ENCODE measurements at places on chromosomes 2 and 18.

- no peak for DNase-seq
Measured at GRCh38 chr2:64105670-64106461, 38.4 kb downstream of the PELI1 start.

GRCh38 chr2:142254031-142254430 is 123.2 kb upstream of the LRP1B start:
- DNase-seq: no peak

DNA sequence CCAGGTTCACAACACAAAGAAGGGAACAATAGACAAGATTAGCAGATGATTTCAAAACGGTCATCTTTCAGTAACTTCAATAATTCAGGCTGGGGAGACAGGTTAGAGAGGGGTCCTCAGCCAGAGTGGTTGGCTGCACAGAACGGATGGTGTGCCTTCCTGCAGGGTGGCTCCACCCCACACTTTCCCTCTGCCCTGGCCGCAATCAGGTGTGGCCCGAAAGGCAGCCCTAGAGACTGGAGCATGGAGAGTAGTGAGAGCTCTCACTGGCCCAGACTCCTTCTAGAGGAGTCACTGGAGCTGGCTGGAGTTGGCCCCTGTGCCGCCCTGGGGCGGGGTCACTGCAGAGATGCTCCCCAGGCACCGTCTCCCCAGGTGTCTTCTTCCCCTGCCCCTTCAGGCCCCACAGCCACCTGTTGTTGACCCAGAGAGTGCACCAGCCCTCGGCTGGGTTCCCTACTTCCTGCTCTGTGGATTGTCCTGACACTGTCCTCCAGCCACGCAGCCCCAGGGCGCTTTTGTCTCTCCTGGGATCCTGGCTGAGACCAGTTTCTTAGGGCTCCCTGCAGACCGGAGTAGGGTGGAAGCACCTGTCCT is 126.8 kb downstream of the PXDN start:
- no peak for DNase-seq

DNA sequence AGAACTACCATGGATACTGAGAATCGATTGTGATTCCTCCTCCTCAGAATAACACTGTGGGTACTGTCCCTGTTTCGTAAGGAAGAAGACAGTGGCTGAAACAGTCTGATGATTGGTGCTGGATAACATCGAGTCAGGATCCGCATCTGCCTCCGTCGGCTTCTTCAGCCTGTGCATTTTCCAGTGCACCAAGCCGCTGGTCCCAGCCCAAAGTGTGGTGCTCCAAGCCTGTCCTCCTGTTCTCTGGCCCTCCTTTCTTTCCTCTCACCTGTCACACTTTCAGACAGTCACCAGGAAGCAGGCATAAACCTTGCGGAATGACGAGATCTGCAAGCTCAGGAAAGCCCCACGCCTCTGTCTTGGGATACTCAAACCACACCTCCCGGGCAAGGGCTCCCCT is 30.6 kb downstream of the PTGR3 start:
- DNase-seq: no peak

- DNase-seq: no peak
Measured at GRCh38 chr2:157221394-157221988, 36.0 kb upstream of the GALNT5 start.

DNA sequence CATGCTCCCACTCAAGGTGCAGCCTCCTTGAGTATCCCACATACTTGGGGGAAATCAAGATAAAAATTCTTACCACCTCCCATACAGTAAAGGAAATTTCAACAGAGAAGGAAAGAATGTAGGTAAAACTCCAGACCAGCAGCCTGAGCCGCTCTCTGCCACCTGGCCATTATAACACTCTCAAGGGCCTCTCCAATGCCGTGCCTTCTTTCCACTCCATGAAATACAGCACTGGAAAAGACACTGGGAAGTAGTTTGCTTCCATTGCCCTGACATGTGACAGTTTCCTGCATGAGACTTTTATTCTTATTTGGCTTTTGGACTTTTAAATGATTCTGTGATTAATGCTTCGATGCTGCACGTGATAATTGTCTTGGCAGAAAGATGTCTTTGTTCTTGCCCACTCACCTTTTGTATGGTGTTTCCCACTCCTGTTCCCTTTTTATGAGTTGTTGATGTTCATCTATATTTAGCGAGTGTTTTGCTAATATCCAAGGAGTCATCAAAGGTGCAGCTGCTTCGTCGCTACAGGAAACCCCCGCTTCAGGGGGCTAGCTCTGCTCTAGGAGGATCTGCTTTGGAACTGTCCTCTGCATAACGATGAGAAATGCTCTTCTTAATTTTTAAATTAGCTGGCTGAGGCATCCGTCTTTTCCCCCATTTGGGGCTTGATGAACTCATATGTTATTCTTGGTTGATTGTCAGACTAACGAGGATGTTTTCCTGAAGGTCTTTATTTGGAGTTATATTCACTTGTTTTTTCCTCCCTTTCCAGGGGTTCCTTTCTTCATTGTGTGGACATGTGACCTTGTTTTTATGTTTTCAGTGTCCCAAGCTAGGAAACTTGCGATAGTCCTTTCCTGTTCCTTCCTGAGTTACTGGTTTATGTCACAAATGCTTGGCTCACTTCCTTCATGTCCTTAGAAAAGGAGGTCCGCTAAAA is 179.4 kb downstream of the TXNL1 start:
- no peak for DNase-seq

- no peak for DNase-seq
Measured at GRCh38 chr18:77165503-77166188, 33.1 kb upstream of the MBP start.

DNA sequence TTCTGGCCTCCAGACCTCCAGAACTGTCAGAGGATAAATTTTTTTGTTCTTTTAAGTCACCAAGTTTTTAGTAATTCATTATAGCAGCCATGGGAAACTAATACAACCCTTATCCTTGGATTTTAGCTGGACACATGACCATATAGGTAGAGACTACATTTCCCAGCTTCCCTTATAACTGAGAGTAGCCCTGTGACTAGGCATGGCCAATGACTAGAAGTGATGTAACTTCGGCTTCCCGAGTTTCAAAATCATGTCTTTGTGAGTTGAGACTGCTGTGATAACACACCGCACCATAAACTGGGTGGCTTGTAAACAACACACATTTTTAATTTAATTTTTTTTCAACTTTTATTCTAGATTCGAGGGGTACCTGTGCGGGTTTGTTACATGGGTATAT is 134.0 kb upstream of the SERTAD2 start:
- no peak for DNase-seq

GRCh38 chr2:101474731-101475384 is at the start of gene RFX8:
TSS of gene RFX8 (minus strand) at chr2:101475112. CDS start at chr2:101466848, 8,264 bp downstream.
- DNase-seq: no peak

DNA sequence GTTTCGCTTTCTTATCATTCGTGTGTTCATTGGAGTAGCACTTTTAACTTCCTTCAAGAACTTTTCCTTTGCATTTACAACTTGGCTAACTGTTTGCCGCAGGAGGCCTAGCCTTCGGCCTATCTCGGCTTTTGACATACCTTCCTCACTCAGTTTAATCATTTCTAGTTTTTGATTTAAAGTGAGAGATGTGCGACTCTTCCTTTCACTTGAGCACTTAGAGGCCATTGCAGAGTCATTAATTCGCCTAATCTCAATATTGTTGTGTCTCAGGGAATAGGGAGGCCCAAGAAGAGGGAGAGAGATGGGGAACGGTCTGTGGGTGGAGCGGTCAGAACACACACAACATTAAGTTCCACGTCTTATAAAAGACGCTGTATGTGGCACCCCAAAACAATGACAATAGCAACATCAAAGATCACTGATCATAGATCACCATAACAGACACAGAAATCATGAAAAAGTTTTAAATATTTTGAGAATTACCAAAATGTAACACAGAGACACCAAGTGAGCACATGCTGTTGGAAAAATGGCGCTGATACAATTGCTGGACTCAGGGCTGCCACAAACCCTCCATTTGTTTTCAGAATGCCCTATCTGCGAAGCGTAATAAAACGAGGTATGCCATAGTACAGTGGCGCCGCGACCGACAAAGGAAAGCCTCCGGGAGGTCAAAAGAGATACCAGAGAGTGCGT is 553 bp downstream of the TIGD1 start:
- no peak for DNase-seq

DNA sequence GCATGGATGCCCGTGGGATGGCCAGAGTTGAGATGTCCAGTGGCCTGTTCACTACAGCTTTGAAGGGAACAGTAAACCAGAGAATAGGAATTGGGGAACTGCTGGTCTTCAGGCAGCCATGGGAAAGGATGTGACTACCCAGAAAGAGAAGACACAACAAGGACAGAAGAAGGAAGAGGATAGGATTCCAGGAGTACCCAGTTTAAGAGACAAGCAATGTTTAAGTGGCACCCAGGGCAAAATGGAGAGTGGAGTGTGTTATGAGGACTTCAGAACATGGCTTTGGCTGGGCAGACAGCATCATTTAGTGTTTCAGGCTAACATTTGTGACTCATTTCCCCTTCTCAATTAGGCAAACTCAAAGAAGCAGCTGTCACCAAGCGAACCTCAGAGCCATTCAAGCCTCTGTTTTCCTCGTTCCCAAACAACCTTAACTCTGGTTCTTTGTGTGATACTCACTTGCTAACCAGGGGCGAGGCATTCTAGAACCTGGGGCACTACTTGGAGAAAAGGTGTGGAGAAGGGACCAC is 4.0 kb upstream of the FAM124B start:
- DNase-seq: no peak

DNA sequence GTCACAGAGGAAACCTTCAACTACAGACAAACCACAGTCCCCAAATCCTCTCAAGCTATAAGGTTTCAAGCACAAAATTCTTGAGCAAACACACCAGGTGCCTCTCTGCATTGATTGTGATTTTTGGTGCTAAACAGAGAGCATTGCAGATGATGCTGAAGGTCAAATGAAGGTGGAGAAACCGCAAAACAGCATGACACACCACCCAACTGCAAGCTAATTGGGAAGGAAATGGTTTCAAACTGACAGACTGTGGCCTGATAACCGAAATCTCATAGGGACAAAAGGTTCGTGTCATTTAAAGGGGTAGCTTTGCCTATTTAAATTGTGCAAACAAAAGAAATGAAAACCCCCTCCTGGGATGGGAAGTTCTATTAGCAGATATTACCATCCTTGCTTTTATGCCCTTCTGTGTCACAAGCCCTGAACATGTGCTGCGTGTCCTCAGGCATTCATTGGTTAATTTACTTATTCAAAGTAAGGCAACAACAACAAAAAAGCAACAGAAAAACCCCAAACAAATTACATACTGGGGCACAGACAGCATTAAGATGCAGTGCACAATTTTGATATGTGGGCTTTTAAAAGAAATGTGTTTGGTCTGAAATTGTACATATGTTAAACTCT is 154.9 kb downstream of the AQP4 start:
- peak; percentile 11 for DNase-seq

DNA sequence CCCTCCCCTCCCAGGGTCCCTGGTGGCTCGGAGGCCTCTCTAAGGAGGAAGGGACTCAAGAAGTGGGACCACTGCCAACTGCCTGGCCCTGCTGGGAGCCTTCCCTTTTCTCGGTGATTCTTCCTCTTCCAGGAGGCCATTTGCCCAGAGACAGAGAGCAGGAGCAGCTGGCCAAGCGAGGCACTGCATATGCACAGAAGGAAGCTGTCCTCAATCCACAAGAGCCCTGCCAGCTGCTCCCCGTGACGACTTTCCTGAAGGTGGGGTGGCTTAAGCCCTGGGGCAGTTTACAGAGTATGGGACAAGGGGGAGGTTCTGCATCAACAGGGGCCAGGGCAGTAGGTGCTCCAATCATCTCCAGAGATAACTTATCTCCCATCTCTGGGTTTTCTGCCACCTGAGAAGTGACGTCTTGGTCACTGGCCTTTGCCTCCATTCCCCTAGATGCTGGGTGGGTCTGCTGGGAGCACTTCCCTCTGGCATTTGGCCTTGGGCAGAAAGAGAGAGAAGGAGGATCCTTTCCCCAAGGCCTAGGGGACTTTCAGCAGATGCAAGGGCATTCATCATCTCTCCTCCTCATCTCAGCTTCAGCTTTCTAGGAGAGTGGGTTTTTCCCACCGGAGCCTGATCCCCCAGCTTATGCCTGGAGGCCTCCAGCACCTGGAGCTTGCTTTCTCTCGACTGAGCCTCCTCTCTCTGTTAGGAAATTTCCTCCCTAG is 28.5 kb downstream of the CIB4 start:
- DNase-seq: no peak

GRCh38 chr2:159616286-159616701 is at the start of gene BAZ2B:
TSS of gene BAZ2B (minus strand) at chr2:159616548. CDS start at chr2:159478719, 137,829 bp downstream.
- DNase-seq: no peak

DNA sequence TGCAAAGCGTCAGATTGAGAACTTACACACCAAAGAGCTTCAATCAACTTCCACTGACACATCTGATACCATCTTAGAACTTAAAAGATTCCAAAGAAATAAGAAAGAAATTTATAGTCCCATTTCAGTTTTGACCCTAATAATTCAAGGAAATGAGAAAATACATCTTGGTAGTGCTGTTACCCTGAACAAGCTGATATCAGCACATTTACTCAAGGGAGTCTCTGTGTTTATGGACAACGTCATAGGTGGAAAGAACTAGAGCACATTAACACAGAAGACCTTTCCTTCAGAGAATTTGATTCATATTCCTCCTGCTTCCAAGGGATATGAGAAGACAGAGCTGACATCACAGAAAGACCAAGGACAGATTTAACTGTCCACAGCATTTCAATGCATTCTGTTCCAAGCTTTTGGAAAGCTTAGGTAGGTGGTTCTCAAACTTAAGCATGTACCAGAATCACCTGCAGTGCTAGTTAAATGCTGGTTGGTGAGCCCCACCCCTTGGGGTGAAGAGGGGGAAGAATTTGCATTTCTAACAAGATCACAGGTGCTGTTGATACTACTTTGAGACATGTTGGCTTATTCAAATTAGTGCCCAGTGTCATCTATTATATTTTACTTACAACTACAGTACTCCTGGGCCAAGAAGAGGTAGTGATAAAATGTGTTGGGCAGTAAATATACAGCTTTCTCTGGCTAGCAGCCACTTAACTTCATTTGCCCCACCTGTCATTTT is 59.8 kb downstream of the LDAH start:
- no peak for DNase-seq

DNA sequence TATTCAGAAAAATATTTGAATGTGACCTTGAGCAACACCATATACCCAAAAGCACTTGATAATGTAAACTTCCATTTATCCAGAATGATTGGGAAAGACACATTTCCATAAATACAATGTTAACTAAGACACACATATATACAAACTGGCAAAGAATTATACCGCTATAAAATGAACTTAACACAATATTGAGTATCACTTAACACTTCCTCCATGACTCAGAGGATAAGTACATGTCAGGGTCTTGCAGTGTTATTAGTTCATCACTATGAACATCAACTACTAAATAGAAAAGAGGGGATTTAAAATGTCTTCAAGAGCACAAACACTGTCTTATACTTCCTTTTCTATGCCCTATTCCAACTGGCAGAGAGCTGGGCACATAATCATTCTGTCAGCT is 18.6 kb downstream of the WDSUB1 start:
- DNase-seq: no peak

GRCh38 chr2:239856620-239857285 is 168.4 kb downstream of the NDUFA10 start:
- no peak for DNase-seq

- DNase-seq: no peak
Measured at GRCh38 chr2:18046558-18047212, 168.2 kb downstream of the KCNS3 start.

- DNase-seq: no peak
Measured at GRCh38 chr2:38945911-38946310, 56.2 kb downstream of the ARHGEF33 start.
